HCT116 (cell line): ENCODE measurements at places on chromosomes 7 and 10. TPM values are rescaled to one million over a fixed set of nuclear protein-coding genes. Genes with fewer than 3 reads are reported as not detected.

ACBD7 gene
- total RNA-seq = 3.3 TPM

DNA sequence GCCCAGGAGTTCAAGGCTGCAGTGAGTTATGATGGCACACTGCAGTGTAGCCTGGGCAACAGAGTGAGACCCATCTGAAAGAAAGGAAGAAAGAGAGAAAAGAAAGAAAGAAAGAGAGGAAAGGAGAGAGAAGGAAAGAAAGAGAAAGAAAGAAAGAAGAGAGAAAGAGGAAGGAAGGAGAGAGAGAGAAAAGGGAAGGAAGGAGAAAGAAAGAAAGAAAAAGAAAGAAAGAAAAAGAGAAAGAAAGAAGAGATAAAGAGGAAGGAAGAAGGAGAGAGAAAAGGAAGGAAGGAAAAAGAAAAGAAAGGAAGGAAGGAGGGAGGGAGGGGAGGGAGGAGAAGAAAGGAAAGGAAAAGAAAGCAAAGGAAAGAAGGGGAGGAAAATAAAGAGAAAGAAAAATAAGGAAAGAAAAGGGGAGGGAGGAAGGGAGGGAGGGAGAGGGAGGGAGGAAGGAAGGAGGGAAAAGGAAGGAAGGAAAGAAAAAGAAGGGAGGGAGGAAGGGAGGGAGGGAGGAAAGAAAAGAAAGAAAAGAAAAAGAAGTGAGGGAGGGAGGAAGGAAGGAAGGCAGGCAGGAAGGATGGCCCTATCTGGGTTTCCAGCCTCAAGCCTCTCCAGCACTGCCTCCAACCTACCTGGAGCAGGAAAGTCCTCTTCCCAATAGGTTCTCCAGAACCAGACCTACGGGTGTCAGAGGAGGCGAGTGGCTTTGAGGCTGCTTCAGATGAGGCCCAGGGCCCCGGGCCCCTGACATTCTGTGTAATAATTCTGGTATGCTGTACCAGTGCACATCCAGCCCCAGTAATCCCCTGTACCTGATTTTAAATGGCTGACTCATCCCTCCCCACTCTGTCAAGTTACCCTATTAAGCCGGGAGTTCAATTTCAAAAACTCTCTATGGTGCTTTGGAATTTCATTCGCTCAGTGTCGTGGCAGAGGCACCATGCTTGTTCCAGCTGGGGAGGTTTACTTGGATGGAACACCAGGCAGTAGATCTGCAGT, 6.8 kb upstream of the PARD3 start:
- no peak for DNase-seq

GRCh38 chr10:45453639-45454255, 79.7 kb downstream of the ALOX5 start:
- no peak for DNase-seq

- DNase-seq = no peak
Observed at GRCh38 chr10:38147686-38148085, 53.5 kb downstream of the ZNF37A start.

HTR5A gene
- total RNA-seq = not detected

GRCh38 chr7:136857573-136857972, 10.9 kb upstream of the CHRM2 start:
- DNase-seq = no peak
